ENCODE measurements at places on chromosomes 2 and 18.

- DNase-seq: no peak
Measured at GRCh38 chr18:75782204-75782603, 354.7 kb upstream of the SMIM21 start.

GRCh38 chr2:120991441-120991840, 255.8 kb downstream of the GLI2 start:
- peak; percentile 12 for DNase-seq

- DNase-seq: no peak
Measured at GRCh38 chr2:168772704-168773103, 29.7 kb upstream of the NOSTRIN start.

DNA sequence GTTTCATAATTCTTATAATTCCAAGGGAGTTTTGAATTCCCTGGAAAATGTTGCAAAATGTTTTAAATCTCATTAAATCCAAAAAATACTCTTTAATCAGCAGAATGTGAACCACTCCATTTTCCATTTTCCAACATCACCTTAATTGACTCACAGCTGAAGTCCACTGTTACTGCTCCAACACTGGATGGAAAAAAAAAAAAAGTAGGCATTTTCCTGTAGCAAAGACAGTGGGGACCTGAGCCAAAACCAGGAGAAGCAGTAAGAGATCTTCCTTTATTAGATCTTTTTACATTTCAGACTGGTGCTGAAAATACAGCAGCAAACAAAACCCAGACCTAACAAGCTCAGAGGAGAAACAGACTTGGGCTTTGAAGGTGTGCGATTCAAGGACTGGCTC, 62.4 kb upstream of the SPATS2L start:
- DNase-seq: no peak

GRCh38 chr2:210376694-210377093, 61.7 kb upstream of the MYL1 start:
- no peak for DNase-seq

- DNase-seq: no peak
Measured at GRCh38 chr2:98123286-98123685, 36.3 kb downstream of the VWA3B start.

DNA sequence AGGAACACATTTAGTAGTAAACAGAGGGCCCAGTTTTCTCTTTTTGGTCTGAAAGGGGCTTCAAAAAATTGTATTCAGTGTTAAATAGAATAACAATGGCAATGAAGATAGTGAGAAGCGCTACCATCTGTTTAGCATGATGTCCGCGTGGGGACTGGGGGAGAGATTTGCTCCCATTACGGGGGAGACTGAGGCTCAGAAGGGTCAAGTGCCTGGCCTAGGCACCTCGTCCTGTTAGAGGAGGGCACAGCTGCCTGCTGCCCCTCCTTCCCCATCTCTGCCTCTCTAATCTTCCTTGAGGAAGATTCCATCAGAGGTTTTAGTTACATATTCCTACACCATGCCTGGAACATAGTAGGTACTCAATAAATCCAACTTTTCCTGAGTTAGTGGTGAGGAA, 10.1 kb upstream of the TMEM185B start:
- DNase-seq: no peak

DNA sequence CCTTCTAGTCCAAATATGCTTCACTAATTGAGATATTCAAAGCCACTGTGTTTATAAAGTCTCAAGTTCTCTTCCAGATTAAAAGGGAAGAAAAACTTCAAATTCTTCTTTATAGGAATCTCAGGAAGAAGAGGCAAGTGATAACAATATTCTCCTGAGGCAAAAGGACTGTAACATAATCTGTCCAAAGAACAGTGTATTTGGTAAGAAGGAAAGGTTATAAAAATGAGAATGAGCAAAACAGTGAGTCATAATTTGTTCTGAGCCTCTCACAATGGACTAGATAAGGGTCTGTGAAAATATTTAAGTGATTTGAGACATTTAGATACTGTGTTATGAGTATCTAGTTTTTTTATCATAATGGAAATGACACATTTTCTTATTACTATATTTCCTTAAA, 44.3 kb downstream of the SNRPD1 start:
- no peak for DNase-seq

DNA sequence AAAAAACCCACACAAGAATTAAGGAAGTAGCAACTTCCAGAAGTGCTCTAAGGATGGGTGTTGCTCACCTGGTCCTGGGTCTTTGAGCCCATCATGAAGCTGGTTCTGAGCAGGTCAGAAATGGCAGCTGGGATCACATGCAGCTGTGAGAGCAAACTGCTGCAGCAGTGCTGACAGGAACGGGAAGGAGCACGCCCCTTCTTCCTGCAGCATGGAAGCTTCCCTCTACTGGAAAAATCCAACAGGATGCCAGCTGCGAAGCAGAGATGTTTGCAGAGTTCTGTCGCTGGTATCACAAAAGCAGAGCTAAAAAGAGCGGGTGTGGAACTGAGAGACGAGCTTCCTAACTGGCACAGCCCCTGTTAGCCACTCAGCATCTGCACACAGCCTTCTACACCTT, 33.7 kb downstream of the EIF4E2 start:
- DNase-seq: no peak

DNA sequence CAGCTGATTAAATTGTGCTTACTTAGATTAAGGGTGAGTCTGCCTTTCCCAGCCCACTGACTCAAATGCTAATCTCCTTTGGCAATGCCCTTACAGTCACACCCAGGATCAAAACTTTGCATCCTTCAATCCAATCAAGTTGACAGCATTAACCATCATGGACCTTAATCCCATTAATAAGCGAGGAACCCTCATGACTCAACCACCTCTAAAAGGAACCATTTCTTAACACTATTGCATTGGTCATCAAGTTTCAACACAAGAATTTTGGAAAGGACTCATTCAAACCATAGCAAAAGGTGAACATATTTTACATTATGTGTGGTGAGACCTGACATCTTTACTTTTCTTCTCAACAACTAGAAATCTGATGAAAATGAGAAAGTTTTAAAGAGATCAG, 187.0 kb downstream of the OSR1 start:
- no peak for DNase-seq

DNA sequence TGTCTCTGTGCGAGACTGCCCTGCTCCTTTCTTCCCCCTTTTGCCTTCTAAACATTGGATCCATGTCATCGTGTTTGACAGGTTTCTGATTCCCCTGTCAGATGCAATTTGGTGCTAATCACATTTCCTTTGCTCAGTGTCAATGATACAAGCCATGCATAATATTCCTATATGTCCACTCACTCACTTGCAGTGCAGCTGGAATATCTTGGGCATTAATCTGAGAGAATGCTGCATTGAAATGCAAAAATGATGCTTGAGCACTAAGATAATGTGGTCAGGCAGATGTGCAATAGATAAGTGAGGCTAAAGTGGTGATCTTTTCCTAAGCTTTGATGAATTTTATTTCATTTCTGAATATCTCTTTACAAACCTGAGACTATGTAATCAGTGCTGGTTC, 375.5 kb downstream of the PARD3B start:
- no peak for DNase-seq

- no peak for DNase-seq
Measured at GRCh38 chr2:16058256-16058655, 117.9 kb downstream of the MYCN start.

GRCh38 chr2:150462770-150463169, 24.7 kb downstream of the RND3 start:
- DNase-seq: no peak

GRCh38 chr18:11955239-11956029, 25.9 kb upstream of the IMPA2 start:
- no peak for DNase-seq

DNA sequence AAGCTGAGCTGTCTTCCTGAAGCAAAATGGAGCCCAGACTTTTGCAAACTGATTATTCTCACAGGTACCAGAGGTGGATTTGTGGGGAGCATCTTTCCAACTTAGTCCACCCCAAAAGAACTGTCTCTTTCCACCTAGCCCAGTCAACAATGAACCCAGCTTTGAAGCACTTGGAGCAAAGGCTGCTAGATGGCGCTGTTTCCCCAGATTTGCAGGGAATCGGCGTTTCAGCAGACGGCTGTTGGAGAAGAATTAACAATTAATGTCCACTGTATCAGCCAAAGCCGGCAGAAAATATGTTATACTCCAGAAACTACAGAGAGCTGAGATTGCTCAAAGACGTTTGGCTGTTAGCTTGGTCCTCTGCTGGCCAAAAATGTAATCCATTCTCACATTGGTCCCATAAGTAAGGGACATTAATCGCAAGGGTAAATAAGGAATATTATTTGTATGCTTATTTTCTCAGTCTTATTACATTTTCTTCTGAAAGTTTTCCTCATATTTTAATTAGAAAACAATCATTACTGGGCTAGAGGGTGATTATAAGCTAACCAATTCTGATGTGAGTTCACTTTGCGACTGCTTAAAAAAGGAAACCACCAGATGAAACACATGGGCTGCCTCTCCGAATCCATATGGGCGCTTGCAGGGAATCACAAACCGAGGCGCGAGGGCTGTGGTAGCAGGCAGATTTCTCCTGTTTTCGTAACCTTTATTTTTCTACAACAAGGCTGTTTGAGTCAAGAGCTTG, 423.8 kb upstream of the MEX3C start:
- peak; percentile 41 for DNase-seq

DNA sequence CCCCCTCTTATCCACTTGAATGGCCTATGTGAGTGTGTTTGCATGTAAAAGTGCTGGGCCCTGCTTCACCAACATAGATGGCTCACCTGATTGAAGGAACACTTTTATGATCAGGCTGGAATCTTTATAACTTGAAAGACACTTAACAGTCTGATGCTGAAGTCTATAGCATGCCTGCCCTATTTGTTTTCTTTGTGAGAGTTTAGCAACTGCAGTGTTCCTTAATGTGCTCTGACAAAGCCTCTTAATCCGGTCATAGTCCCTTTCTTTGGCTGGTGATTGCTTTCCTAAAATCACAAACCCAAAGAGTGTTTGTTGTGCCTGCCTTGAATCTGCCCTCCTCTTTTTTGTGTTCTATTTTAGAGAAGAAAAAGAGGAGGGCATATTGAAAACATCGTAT, 1382.8 kb upstream of the CELF4 start:
- DNase-seq: no peak

DNA sequence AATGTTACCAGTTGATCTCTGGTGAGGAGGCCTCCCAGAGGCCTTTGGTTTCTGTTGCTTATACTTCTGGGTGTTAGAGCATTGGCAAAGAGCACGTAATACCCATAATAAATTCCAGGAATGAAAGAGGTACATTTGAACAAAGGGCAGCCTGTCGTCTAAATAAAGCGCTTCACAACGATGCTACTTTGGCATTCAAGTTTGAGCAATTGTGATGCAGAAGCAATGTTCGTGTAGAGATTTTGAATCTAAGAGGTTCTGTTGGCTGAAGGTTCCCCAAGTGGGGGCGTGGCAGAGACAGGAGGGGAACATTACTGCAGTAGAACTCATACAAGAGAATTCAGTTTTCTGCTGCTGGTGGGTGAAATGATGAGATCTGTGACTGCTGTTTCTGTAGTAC, 27.8 kb downstream of the ZNF532 start:
- DNase-seq: no peak

DNA sequence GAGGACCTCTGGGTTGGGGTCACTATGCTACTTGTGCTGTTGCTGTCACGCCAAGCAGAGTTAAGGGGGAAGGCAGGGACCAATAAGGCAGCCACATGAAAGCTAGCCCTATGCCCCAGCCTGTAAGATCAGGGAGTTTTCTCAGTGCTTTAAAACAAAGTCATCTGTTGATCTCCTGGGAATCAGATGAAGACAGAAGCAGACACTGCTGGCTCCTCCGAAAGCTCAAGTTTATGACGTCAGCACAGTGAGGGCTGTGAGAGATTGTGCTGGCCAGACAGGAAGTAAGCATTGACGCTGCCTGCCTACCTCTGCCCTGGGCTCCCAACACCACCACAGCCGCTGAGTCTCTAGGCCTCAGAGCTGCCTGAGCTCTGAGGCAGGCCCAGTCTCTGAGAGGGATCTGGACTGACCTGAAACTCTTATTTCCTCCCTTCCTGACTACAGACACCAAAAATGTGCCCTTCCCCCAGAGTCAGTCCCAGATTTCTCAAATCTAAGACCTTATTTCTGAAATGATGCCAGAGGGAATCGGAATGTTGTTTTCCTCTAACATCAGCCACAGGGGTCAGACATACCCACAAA, 118.1 kb upstream of the EPAS1 start:
- peak; percentile 72 for DNase-seq

DNA sequence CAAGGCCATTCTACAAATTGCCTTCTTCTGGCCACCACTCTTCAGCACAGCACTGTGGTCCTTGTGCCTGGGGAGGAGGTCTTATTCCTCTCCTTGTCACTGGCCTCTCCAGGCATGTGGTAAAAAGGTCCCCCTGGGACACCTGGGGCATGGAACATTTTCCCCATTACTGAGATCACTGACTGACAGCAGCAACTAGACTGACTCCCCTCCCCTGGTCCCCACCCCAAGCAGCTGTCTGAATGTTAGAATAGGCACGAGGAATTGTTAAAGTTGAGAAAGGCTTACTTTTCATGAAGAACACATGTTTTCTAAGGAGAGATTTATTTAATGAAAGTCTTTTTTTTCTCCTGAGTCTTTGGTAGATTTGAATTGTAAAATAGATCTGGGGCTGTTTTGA, 39.5 kb upstream of the RTN4 start:
- DNase-seq: no peak

DNA sequence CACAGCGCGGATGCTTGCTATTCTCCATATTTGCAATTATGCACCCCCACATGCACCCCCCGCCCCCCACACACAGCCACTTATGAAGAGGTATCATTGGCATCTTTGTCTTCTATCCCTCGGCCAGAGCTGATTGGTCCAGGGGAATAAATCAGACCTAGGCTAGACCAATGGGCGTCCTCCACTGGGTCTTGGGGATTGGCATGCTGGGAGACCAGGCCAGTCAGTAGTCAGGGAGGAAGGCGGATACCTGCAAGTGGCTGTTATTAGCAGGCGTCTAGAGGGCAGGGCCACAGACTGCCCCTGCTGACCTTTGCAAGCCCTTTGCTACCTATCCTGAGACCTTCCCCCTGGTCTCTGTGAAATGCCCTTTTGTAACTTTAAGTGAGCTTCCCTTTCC, 30.0 kb downstream of the ATOH8 start:
- no peak for DNase-seq

DNA sequence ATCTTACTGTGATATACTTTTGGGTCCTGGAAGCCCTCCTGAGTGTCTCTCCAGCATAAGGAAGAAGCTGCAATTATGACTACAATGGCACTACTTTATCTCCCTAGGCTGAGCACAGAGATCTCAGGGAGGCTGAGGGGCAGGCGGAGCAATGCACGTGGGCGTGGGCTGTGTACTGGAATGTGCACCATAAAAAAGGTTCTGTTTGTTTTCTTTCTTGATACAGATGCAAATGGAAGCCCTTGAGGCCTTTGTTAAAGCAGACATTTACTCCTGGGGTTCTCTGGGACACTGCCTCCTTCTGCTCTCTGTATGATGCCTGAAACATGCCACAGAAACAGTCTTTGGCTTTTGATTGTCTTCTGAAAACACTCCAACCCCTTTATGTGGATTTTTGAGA, 79.1 kb upstream of the DLX2 start:
- DNase-seq: no peak

- DNase-seq: peak; percentile 27
Measured at GRCh38 chr2:69902213-69902922, 8.6 kb downstream of the SNRNP27 start.

DNA sequence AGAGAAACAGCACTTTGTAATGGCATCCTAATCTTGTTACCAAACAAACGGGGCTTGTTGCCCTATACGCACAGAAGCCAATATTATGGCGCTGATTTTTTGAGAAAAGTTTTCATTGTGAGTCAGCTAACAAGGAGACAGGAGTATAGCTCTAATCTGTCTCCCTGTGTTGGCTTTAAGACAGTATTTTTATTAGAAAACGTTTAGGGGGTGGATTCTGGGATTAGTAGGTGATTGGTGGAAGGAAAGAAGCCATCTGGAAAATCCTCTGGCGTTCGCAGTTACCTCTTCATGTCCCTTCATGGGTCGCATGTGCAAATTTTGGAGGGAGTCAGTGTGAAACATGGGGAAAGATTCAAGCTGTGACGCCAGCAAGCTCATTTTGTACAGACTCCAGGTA, 698 bp upstream of the TMEM237 start:
- no peak for DNase-seq

Data from activated CD4-positive, alpha-beta memory T cell treated with anti-CD3 and anti-CD28 coated beads, Interleukin-2, amount 10 ng/mL, durations not matched to agents 7 days and 5 days (primary cell).